ENCODE measurements at places on chromosomes 12 and 14.

DNA sequence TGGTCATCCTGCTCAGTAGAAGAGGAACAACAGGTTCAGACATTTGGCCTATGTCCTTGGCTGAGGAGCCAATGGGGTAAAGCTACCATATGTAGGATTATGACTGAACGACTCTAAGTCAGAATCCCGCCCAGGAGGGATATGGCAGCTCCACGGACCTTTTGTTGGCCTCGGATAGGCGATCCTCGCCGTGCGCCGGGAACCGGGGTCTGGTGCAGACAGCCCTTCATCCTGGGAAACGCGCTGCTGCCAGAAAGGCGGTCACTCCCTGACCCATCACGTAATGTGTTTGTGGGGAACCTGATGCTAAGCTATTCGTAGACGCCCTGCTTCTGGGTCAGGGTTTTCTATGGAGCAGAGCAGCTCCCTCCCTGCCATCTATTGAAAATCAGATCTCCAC, 178.9 kb upstream of the ALG10B start:
- DNase-seq = no peak

DNA sequence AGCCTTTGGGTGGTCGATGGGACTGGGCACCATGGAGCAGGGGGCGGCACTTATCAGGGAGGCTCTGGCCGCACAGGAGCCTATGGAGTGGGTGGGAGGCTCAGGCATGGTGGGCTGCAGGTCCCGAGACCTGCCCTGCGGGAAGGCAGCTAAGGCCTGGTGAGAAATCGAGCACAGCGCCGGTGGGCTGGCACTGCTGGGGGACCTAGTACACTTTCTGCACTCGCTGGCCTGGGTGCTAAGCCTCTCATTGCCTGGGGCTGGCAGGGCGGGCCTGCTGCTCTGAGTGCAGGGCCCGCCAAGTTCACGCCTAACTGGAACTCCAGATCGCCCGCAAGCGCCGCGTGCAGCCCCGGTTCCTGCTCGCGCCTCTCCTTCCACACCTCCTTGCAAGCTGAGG, 33.1 kb upstream of the SLCO1B3 start:
- DNase-seq = no peak

- no peak for DNase-seq
These were observed 10.1 kb downstream of the BMP4 start for GRCh38 chr14:53946404-53947093.

DNA sequence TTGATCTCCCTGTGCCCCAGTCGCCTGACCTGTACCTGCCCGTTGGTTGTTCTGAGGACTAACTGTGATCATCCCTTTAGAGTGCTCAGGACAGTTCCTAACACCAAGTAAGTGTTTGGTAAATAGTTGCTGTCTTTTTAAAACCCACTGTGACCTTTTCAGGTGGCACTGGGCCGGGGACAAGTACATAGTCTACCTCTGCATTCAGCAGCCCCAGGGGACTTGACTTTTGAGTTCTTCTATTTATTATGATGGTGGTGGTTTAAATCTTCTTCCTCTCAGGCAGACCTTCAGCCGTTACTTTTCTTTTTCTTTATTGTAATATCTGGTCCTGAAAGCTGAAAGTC, 38.8 kb downstream of the EVL start:
- no peak for DNase-seq

GRCh38 chr14:90797451-90797850, 18.8 kb downstream of the TTC7B start:
- DNase-seq = no peak

DNA sequence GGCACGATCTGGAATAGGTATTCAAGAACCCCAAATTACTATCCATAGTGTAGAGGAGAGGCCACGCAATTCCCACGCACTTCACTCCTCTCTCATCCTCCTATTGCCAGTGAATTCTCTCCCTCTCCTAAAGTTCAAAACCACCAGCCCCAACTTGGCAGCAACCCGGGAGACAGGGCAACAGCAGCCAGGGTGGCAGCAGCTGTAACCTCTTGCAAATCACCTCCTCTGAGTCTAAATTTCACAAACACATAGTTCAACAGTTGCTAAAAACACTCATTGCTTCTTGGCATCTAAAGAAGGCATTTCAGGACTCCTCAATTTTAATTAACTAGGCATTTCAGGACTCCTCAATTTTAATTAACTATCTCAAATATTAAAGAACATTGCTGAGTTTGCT, 37.7 kb upstream of the MANSC4 start:
- no peak for DNase-seq
